ENCODE measurements at places on chromosomes 7 and 10. TPM values are rescaled to one million over a fixed set of nuclear protein-coding genes. Genes with fewer than 3 reads are reported as not detected.

DNA sequence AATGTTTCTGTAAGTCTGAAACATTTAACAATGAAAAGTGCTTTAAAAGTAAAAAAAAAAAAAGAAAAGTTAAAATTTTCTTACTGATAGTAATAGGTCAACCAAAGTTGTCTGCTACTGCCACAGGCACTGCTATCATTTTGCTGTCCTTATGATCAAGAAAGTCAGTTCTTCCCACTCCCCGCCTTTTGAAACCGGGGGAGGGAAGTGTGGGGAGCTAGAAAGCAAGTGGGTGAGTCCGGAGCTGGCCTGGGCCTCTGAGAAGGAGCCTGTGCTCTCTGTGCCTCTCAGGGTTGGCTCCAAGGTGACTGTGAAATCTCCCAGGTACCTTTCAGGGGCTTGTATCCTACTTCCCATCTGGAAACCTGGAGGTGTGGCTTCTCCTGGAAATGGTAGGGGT, 7.3 kb downstream of the C7orf57 start:
- no peak for DNase-seq

DNA sequence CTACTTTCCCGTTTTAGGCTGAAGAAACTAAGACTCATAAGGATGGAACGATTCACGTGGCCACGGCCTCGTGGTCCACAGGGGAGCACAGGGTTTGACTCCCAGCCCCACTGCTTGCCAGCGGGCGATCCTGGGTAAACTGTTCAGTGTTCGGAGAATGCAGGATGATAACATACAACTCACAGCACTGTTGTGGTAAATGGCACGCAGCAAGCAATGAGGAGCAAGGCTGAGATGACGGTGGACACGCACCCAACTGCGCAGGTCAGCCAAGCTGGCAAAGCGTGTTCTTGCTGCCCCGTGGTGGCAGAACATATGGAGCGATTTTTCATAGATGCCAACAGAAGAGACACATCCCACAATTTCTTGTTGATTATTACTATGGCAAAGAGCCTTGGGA, 272.7 kb downstream of the DNAJB6 start:
- no peak for DNase-seq

DNA sequence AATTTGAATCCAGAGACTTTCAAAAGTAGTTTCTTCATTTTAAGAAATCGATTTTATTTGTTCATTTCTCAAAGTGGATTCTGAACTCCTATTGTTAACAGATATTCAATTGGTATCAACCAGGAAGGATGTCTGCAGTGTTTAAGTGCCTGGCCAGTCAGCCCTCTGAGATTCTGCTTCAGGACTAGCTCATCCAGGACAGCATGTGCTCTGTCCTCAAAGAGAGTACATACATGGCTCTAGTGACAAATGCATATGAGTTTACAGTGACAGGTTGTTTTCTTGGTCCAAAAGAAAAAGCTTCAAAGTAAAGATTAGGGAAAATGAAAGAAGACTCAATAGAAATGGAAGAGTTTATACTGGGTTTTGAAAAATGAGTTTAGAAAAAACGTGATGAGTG, 8.4 kb upstream of the PTN start:
- DNase-seq, result no peak

DNA sequence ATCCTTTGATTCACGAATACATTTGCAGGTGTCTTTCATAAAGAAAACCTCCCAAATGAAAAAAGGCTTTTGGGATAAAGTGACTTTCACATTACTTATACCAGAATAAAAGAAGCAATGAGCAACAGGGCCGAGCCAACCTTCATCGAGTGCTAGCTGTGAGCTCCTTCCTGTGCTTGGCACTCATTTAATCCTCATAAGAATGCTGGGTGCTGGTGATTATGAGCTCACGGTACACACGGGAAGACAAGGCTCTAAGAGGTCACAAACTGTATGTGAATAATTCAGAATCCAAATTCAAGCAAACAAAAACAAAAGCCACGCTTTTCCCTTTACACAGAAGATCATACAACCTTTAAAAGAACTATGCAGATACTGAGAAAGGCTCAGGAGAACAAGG, 156.2 kb downstream of the COBL start:
- DNase-seq, result no peak

- DNase-seq, result no peak
Observed at GRCh38 chr10:12785415-12785831, 216.1 kb downstream of the CCDC3 start.

GRCh38 chr7:44094365-44094764, 9.8 kb upstream of the AEBP1 start:
- no peak for DNase-seq

- no peak for DNase-seq
Observed at GRCh38 chr7:135768467-135768866, 19.9 kb upstream of the FAM180A start.

Gene GPC2
- total RNA-seq, result not detected

Gene FOXI2
- total RNA-seq, result not detected

Measured in right atrium auricular region (tissue), 2 donors.